ENCODE measurements at places on chromosomes 1 and 21.

DNA sequence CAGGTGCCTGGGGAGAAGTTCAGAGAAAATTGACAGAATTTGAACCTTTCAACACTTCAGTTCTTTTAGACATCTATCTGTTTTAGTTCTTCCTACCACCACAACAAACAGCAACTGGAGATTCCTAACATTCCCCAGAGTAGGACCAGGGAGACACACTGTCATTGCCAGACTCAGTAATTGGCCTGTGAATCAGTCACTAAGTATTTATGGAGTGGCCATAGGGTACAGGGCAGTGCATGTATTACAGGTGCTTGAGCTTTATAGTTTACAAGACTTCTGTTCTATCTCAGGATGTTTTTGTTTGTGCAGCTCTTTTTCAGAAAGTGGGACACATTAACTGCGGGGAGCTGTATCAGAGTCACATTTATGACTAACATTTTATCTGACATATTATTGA lies 1.7 kb downstream of the CDC14A start:
- DNase-seq = no peak

DNA sequence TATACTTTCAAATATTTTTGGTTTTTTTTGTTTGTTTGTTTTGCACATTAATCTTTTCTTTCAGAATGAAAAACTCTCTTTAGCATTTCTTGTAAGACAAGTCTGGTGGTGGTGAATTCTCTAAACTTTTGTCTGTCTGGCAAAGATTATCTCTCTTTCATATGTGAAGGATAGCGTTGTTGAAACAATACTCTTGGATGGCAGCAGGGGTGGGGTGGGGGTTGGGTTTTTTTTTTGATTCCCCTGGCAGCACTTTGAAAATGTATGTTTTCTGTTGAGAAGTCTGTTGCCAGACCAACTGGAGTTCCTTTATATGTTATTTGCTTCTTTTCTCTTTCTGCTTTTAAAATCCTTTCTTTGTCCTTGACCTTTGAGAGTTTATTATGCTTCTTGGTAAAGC lies 160.2 kb downstream of the VAV3 start:
- no peak for DNase-seq

- DNase-seq = no peak
Measured at GRCh38 chr1:145750426-145750825, 31.1 kb downstream of the CD160 start.

DNA sequence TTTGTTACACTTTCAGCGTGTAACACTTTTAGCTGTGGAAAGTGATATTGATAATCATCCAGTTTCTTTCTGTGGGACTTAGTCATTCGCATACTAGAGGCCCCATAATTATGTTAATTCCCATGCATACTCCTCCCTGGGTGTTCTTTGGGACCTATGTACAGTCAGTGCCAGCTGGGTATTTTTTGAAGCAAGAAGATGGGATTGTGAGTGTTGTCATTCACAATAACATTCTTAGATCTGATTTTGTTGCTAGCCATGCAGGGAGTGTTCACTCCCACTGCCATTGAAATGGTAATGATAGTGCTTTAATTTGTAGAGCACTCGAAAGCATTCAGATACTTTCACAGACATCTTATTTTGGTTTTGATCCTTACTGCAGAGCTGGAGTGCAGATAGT lies 11.6 kb downstream of the SARS1 start:
- no peak for DNase-seq

- DNase-seq = no peak
Measured at GRCh38 chr1:46284058-46284457, 19.4 kb downstream of the LRRC41 start.

DNA sequence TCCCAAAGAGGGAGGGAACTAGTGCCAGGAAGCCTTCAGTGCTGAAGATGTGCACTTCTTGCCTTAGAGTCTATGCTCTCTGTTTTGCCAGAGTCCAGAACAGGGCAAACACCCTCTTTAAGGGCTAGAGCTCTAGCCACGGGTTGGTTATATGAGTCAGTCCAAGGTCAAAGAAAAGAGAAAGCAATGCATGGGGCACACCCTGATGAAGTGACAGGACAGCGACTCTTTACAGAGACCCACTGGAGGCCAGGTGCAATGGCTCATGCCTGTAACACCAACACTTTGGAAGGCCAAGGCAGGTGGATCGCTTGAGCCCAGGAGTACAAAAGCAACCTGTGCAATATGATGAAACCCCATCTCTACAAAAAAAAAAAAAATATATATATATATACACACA lies 86.1 kb downstream of the TGFBR3 start:
- DNase-seq = no peak

GRCh38 chr1:58059789-58060188 lies 486.7 kb downstream of the OMA1 start:
- no peak for DNase-seq

DNA sequence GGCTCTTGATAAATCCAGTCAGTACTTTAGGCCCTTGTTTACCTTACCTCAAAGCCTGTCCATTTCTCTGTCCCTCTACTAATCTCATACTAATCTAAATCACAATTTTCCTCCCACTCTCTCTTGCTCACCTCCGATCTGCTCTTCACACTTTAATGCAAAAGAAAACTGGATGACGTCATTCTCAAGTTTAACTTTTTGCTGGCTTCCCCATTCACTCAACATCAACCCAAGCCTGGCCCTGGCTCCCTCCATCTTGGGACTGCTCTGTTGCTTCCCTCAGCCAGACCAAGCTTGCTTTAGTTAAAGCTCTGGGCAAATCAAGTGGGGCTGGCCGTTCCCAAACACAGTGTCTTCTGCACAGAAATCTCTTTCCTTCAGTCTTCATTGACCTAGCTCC lies 29.7 kb downstream of the COA6 start:
- DNase-seq = no peak

DNA sequence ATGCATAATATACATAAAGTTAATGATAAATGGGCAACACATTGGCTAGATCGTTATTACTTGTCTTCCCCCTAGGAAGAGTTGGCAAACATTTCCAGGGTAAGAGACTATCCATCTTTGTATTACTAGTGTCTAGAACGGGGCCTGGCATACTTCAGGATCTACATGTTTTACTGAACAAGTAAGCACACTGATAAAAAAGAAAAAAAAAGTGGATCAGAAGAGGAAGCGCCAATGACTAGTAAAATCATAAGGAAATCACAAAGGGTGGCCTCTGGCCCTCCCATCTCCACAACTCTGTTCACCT lies 482 bp downstream of the TM2D1 start:
- peak; percentile 28 for DNase-seq

DNA sequence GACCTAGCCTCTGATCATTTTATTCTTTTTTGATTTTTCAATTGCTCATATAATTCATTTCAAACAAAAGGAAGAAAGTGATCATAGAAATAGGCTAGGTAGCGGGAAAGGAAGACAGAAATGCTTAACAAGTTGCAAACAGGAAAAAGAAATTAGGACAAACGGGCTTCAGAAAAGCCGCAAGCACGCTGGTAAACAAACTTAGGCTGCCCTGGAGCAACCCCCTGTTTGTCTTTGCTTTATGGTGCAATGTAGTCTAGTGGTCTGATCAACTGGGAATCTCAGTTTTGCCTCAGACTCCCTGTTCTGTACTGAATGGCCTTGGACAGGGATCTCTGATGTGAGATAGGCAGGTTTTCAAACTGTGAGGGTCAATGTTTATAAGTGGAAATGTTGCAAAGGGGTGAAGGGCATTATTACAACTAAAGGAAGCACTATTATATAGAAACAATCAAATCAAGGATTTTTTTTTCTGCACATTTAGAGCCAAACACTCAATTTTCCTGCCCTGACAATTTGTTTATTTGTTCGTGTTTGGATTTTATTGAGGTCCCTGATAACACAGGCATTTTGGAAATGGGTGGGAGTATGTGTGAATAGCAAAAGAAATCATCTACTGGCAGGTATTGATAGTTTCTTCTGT lies 146.8 kb upstream of the NRIP1 start:
- DNase-seq = no peak

DNA sequence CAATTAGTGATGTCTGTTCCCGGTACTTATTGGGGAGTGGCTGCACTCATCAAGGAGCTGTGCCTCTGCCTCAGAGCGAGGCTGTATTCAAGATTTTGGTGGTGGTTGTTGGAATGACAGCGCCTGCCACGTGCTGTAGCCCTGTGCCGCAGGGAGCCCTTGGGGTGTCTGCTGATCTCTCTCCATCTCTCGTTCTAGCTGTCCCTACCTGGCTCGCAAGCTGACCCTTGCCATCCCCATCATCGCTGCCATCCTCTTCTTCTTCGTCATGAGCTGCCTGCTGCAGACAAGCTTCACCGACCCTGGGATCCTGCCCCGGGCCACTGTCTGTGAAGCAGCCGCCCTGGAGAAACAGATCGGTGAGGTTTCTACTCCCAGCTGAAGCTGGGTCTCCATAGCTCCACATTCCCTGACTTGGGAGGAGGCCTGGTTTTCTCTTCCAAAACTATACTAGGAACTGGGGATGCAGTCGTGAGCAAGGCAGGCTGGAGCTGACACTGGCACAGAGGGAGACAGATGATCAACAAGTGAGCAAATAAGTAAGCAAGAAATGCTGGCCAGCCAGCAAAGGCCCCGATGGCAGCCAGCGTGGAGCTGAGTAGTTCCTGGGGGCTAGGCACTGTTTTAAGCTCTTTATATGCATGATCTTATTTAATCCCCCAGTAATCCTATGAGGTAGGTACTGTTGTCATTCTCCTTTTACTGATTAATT lies 5.9 kb downstream of the ZDHHC18 start:
- no peak for DNase-seq

DNA sequence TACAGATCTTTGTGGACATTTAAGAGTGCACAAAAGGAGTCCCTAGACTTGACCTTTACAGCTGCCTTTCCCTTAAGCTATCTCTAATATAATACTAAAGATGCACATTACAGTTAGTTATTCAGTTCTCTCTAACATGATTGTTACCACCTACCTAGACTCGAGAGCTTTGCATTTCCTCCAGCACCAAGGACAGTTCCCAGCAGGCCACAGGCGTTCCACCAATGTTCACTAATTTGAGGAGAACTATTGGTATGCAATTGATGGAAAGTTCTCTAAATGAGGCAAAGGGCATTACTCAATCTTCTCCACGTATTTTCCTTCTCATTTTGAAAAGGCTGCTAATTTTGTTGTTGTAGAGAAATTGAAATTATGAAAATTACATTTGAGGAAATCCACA lies 5.4 kb upstream of the NTNG1 start:
- peak; percentile 67 for DNase-seq

DNA sequence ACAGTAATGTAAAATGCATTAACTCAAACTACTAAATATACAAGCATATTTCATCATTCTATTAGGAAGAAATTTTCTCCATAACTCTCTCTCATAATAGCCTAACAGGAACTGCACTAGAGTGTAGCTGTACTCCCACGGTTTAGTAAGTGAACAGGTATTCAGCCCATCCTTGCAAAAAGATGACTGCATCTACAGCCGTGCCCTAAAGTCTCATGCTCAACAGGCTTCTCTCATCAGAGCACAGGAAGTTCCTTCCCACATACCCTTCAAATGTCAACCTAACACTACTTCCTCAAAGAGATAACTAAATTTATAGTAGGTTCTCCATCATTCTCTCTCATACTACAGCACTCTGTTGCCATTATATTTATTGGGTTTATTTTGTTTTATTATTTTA lies 251.6 kb downstream of the AKT3 start:
- DNase-seq = no peak

DNA sequence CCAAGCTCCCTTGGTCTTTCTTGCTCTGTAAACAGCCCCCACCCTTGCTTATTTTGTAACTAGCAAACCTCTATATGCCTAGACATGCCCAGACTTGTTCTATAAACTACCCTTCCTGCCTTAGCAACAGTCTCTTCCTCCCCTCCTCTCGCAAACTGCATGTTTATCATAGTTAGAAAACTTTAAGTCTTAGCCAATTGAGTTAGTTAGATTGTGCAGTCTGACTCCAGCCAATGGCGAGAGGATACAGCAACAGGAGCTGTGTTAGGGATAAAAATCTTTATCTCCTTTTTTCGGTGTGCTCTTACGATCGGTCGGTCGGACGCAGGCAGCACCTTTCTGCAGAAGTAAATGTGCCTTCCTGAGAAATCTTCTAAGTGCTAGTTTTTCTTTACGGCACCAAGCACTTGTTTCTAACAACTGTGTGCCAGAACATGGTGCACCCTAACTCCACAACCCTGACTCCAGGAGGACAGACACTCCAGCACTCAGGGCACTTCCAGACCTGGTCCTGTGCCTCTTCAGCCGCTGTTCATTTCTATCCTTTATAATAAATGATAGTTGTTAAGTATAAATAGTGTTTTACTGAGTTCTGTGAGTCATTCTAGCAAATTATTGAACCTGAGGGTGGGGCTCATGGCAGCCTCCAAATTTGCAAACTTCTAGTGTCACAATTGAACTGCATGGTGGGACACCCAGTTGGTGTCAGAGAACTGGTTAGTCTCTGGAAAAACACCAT lies 25.7 kb upstream of the GNG4 start:
- no peak for DNase-seq

GRCh38 chr21:18603261-18603660 lies 199.7 kb upstream of the TMPRSS15 start:
- DNase-seq = no peak

GRCh38 chr1:62175568-62176179 lies 19.0 kb upstream of the L1TD1 start:
- DNase-seq = peak; percentile 68

DNA sequence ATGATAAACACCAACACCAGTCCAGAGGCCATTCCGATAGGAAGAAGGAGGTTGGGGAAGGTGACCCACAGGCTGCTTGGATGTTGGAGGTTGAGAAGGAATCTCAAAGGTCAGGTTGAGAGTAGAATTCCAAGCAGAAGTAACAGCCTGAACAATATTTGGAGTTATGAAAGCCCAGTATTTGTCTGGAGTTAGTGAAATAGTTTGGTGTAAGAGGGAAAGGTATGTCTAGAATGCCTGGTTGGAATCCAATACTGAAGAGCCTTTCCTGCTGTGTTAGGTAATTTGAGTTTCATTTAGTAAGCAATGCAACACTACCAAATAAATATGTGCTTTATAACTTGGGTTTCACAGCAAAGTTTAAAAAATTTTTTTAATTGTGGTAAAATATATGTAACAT lies 70.5 kb upstream of the MCOLN3 start:
- no peak for DNase-seq

GRCh38 chr1:163295949-163296348 lies 25.8 kb upstream of the NUF2 start:
- DNase-seq = no peak

DNA sequence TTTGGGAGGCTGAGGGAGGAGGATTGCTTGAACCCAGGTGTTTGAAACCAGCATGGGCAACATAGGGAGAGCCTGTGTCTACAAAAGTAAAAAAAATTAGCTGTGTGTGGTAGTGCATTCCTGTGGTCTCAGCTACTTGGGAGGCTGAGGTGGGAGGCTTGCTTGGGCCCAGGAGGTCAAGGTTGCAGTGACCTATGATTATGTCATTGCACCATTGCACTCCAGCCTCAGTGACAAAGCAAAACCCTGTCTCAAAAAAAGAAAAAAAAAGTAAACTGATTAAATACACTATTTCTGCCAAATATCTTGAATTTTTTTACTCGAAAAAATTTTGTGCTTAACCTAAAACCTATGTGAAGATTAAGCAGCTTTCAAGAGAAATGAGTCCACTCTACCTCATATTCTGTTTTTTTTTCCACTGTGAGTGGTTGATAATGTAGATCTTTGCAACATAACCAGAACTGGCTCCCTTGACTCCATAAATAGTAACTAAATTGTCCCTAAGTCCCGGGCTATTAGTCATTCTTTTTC lies 19.4 kb upstream of the ZNF281 start:
- no peak for DNase-seq

- DNase-seq = no peak
Measured at GRCh38 chr1:39540504-39541031, 36.0 kb downstream of the PABPC4 start.

GRCh38 chr21:20329636-20330035 lies 668.6 kb upstream of the NCAM2 start:
- DNase-seq = no peak

All from muscle of arm (tissue), 14 donors.